Upper lobe of left lung (tissue), 6 donors: ENCODE measurements at places on chromosomes 7 and 10. TPM values are rescaled to one million over a fixed set of nuclear protein-coding genes. Genes with fewer than 3 reads are reported as not detected.

- no peak for DNase-seq
- no peaks in the 10 kb centered on the region for H3K27me3 ChIP-seq
- H3K27ac ChIP-seq, result no peak overlapping the region
- no peaks in the 10 kb centered on the region for H3K4me1 ChIP-seq
- H3K36me3 ChIP-seq, result no peaks in the 10 kb centered on the region
Observed at GRCh38 chr7:111499027-111499426, 63.3 kb downstream of the IMMP2L start.

DNA sequence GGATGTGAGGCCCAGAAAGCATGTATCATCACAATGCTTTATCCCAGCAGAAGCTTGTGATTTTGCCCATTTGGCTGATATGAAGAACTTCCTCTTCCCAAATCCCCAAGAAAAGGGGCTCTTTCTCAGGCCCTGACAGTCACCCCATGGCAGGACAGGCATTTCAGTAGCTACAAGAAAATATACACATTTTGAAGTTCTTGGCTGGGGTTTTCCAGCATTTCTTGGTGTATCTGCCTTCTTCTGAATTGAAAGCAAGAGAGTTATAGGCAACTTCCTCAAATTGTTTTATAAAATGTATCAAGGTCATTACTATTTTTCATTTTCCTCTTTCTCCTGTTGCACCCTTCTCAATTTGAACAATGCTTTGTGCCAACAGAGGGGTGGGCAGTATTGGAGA, 63.3 kb upstream of the PDLIM1 start:
- H3K27ac ChIP-seq, result no peak overlapping the region
- no peaks in the 10 kb centered on the region for H3K27me3 ChIP-seq
- no peak overlapping the region for H3K4me3 ChIP-seq
- H3K4me1 ChIP-seq, result peaks cover 18% of the 10 kb centered on the region

GRCh38 chr7:106865130-106866041, at the start of gene PIK3CG:
PIK3CG (plus strand) TSS chr7:106865282; CDS start chr7:106867562, 2,280 bp downstream.
- H3K4me3 ChIP-seq, result no peak within 1 kb of the TSS
- no peaks in the 10 kb centered on the region for H3K27me3 ChIP-seq
- no peaks in the 10 kb centered on the region for H3K36me3 ChIP-seq
- DNase-seq, result no peak

- no peaks in the 10 kb centered on the region for H3K36me3 ChIP-seq
- peaks cover 17% of the 10 kb centered on the region for H3K4me1 ChIP-seq
- no peak overlapping the region for H3K4me3 ChIP-seq
- H3K27me3 ChIP-seq, result no peaks in the 10 kb centered on the region
Observed at GRCh38 chr10:29843143-29843542, 208.4 kb upstream of the SVIL start.

The DPYSL4 gene
- total RNA-seq, result not detected

The FAS gene
- 77.3 TPM for total RNA-seq
